ENCODE measurements at places on chromosomes 4 and X.

GRCh38 chr4:103499094-103499493, 220.7 kb downstream of the TACR3 start:
- DNase-seq = no peak

GRCh38 chr4:15717086-15717485, 14.2 kb downstream of the BST1 start:
- no peak for DNase-seq

DNA sequence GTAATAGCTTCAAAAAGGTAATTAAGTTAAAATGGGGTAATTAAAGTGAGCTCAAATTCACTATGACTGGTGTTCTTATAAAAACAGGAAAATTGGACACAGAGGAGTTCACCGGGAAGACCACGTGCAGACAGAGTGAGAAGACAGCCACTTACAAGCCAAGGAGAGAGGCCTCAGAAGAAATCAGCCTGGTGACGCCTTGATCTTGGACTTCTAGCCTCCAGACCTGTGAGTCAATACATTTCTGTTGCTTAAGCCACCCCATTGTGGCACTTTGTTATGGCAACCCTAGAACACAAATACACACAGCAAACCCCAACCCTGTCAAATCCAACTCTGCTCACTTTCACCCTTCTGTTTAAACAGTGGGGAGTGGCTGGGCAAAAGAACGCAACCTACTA, 4.1 kb upstream of the CD38 start:
- DNase-seq = no peak

GRCh38 chr4:83305187-83305586, 20.6 kb upstream of the COQ2 start:
- DNase-seq = no peak

DNA sequence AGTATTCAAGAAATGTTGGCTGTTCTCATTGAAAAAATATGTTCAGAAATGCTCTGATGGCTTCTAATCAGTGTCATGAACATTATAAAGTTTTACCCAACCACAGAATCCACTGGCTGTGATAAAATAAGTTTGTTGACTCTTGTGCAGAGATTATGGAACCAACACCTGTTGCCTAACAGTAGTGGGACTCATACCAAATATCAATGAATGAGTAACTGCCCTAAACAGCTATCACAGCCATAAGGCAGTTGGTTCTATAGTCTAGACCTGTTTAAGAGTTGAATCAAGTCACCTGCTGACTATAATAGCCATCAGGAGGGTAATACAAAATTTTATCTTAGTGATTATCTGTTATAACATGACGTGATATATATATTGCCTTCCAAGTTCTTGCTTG, 168.3 kb downstream of the ATOH1 start:
- no peak for DNase-seq

DNA sequence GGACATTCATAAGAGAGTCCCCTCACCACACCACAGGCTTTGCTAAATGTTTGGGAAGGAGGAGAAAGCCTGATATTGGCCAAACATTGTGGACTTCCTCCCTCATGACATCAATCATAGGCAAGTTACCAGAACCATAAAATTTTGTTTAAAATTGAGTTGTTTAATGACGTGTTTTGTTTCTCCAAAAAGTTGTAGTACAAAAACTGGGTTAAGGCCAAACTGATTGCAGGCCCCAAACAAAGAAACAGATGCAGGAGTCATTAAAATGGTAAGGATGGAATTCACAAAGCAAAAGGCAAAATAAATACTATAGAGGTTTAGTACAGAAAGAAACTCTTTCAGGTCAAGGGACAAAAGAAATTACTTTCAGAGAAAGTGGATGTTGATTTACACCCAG, 3.9 kb upstream of the ODAM start:
- no peak for DNase-seq

- DNase-seq = no peak
These were observed 16.0 kb upstream of the GRPEL1 start for GRCh38 chr4:7083597-7084563.

- DNase-seq = no peak
These were observed 50.5 kb downstream of the SLC4A4 start for GRCh38 chr4:71389149-71389827.

DNA sequence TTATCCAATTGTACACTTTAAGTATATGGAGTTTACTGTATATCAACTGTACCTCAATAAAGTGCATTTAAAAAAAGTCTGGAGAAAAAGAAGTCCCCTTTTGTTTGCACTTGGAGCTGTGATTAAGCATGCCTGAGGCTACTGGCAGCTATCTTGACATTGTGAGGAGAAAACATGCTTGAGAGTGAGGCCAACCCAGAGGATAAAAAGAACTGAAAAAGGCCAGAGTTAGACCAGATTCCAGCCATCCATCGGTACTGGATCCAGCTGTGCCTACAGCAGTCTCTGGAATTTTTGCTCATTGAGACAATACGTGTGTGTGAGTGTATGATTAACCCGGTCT, 57.4 kb downstream of the LGI2 start:
- DNase-seq = no peak

- no peak for DNase-seq
These were observed 14.7 kb downstream of the RGS12 start for GRCh38 chr4:3307486-3307885.

DNA sequence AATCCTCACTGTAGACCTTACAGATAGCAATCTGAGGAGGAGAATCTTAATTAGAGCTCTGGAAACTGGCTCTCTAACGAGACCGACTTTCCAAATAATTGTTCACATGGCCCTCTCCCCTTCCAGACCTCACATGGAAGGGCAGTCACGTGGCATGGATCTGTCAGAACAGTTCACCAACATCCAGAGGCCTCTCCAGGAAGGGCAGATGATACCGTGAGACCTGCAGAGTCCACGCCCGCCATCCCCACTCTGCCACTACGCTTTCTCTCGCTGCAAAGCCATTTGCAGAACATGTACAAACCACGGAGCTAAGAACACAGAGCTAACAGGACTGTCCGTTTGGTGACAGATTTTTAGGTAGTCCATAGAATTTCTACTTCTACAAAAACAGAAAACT, 20.7 kb downstream of the FAT1 start:
- no peak for DNase-seq
